ENCODE measurements at places on chromosomes 5 and 9. TPM values are rescaled to one million over a fixed set of nuclear protein-coding genes. Genes with fewer than 3 reads are reported as not detected.

The FOXD4L4 gene
- total RNA-seq: 0.41 TPM

The ADGRD2 gene
- total RNA-seq: not detected

DNA sequence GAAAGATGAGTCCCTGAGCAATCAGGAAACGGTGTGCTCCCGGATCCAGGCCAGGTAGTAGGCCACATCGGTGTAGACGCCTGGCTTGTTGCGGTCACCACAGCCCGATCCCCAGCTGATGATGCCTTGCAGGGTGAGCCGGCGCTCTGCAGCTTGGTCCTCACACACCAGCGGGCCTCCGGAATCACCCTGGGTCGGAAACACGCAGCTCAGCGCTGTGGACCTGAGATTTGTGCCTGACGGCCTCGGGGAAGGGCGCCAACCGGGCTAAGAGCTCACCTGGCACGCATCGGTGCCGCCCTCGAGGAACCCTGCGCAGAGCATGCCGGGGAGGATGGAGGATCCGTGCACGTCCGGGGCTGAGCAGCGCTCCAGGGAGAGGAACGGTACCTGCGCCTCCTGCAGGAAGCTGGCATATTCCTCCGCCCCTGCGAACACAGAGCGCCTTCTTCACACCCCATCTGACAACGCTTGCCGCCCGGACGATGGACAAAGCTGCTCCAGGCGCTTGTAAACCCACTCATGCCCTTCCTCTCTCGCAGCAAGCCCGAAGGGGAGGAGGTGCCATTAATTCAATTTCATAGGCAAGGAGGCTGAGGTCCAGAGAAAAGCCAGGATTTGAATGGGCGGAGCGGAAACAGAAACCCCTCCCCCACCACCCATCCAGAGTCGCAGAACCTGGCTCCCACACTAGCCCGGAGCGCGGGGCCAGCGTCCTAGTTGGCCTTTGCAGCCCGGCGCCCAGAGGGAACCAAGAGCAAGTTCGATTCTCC lies 2.0 kb upstream of the PFN3 start:
- H3K4me1 ChIP-seq: peaks cover 50% of the 10 kb centered on the region
- H3K27me3 ChIP-seq: peaks cover 7% of the 10 kb centered on the region
- H3K4me3 ChIP-seq: peak overlapping the region; percentile 60

DNA sequence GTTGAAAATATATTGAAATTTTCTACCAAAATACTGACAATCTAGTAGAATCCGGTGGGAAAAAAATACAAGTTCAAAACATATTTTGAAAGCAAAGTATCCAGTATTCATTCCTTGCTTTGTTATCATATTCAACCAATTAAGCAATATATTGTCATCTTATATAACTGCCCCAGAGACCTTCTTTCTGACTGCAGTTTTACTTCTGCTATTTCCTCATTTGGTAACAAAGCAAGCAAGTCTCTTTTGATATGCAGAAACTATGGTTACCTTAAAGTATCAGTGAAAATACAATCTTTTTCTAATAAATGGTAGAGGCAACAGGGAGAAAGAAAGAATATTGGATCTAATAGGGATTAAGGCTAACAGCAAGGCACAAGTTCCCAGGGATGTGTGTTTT lies 663.7 kb upstream of the MEF2C start:
- DNase-seq: no peak
- H3K4me1 ChIP-seq: no peaks in the 10 kb centered on the region
- no peaks in the 10 kb centered on the region for H3K27me3 ChIP-seq
- no peak overlapping the region for H3K4me3 ChIP-seq
- H3K36me3 ChIP-seq: no peaks in the 10 kb centered on the region

GRCh38 chr9:134027561-134027960 lies 2.3 kb downstream of the BRD3OS start:
- H3K36me3 ChIP-seq: peaks cover 13% of the 10 kb centered on the region
- H3K27me3 ChIP-seq: no peaks in the 10 kb centered on the region
- no peak overlapping the region for H3K27ac ChIP-seq
- DNase-seq: no peak
